ENCODE measurements at places on chromosomes 16 and 17.

- no peak for DNase-seq
Measured at GRCh38 chr17:13984956-13985355, 84.3 kb upstream of the COX10 start.

GRCh38 chr16:77850636-77851333, 62.4 kb downstream of the VAT1L start:
- no peak for DNase-seq

DNA sequence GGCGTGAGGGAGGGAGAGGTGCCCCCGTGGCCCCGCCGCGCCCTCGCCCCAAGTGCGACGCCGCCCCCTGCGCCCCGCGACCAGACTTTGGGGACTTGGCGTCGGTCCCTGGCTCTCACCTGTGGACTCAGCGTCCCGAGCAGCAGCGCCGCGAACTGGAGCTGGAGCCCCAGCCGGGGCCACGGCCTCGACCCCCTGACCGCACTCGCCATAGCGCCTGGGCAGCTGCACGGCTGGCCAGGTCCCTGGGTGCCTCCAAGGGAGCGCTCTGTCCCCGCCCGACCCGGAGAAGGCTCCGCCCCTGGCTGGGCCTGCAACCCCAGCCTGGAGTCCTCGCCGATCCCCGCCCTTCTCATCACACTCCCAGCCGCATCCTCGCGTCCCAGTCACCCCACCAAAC, at the start of gene ERN2:
TSS of gene ERN2 (minus strand) at position 247 of the 400 bp plus-strand sequence. CDS start at position 212, 35 bp downstream.
- no peak for DNase-seq

- DNase-seq = no peak
Measured at GRCh38 chr17:9536061-9536460, 39.6 kb downstream of the STX8 start.

DNA sequence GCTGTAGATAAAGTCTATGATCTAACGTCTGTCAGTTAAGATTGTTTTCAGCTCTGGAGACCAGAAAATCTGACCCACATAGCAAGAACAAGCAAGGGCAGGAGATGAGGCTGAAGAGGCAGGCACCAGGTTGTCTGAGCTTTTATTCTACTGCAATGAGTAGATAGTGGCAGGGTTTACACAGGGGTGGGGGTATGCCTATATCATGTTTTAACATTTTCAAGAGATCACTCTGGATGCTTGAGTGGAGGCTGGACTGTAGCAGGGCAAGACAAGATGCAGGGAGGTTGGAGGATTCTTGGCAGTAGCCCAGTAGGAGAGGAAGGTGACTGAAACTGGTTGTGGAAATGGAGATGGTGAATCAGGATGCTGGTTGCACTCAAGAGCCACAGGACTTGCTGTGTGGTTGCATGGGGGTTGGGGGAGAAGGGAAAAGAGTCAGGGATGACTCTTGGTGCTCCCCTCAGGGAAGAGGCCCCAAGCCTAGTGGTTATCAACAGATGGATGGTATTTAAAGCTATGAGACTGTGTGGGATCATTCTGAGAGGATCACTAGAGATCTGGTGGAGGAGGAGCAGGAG, 143.1 kb upstream of the KCNJ18 start:
- DNase-seq = no peak

GRCh38 chr17:80339731-80340456, 75.1 kb upstream of the ENDOV start:
- DNase-seq = no peak

DNA sequence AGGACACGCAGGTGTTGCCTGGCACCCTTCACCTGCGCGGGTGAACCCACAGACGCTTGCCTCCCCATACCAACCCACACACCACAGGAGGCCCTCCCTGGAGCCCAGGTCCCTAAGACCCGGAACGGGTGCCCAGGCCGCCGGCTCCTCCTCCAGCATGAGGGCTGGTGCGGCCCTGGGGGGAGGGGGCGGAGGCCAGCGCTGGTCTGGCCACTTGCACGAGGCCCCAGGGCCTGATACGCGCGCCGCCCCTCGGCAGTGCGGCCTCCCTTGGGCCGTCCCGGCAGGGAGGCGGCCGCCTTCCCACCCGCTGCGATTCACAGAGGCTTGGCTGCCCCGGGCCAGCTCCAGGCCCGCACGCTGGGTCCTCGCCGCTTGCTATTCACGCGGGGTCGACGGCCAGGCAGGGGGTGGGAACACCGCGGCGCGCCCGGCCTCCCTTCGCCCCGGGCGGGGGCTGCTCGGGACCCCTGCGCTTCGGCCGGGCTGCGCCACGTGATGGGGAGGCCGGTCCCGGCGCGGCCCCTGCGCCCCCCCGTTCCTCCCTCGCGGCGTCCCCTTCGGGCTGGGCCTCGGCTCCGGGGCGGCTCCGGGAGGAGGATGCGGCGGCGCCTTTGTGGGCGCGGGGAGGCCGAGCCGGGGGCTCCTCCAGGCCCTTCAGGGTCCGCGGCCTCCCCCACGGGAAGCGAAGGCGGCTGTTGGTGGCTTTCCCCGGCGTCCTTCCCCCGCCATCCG, 685 bp downstream of the FASN start:
- no peak for DNase-seq

GRCh38 chr16:87135246-87136030, 181.8 kb downstream of the C16orf95 start:
- DNase-seq = no peak

DNA sequence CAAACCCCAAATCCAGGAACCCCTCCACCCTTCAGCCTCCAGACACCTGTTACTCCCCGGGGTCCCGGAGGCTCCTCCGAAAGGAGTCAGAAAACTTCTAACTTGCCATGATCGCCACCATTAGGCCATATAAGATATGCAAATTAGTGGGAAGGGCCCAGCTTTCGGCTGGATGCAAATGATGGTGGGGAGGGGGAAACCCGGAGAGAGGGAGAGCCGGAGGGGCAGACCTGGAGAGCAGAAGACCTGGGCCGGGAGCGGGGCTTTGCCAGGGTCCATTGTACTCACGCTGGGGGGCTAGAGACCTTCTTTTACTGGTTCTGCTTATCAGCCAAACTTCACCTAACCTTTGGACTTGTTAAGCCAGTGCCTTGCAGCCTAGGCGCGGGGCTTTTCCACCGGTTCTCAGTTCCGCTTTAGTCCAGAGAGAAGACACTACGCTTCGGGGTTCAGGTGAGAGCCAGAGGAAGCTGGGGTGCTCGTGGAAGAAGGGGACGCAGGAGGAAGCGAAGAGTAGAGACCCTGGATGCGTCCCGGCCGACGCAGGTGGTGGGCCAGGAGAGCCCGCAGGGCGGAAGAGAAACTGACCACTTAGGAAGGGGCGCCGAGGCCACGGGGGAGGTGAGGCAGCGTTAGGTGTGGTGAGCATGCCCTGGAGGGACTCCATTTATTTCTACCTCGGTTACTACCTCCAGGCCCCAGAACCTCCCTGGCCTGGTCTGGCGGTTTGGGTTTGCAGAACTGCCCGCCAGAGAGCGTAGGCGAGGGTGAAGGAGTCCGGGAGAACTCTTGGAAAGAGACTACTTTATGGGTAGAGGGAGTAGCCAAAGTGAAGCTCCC, at the start of gene HNF1B:
TSS of gene HNF1B (minus strand) at position 99 of the 840 bp plus-strand sequence. CDS start 175 bp downstream, outside the sequence.
- no peak for DNase-seq

GRCh38 chr16:8956265-8957062, 7.2 kb downstream of the USP7 start:
- no peak for DNase-seq

DNA sequence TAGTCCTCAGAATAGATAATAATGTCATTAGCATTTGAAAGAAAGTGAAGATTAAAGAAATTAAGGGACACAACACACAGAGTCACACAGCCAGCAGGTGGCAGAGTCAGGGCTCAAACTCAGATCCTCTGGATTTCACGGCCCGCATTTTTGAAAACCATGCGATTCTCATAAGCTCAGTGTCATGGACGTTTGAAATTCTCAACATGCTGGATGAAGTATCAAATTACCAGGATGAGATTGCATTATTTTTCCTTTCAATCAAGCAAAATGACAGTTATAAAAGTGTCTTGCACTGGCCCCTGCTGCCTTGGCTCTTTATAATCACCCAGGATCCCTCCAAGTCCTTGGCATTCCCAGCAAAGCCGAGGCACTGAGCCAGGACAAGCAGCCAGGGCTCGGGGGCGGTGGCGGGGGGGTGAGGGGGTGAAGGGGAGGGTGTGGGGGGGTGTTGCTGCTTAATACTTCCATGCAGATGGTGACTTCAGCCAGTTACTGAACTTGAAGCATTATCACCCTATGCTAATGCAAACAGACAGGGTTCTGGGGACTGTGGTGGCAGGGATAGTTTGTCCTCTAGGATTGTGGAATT, 6.6 kb upstream of the BMERB1 start:
- peak; percentile 35 for DNase-seq

- no peak for DNase-seq
Measured at GRCh38 chr16:31329671-31330552, 25.1 kb upstream of the ITGAX start.

- DNase-seq = no peak
Measured at GRCh38 chr16:86099326-86099725, 200.4 kb downstream of the IRF8 start.

DNA sequence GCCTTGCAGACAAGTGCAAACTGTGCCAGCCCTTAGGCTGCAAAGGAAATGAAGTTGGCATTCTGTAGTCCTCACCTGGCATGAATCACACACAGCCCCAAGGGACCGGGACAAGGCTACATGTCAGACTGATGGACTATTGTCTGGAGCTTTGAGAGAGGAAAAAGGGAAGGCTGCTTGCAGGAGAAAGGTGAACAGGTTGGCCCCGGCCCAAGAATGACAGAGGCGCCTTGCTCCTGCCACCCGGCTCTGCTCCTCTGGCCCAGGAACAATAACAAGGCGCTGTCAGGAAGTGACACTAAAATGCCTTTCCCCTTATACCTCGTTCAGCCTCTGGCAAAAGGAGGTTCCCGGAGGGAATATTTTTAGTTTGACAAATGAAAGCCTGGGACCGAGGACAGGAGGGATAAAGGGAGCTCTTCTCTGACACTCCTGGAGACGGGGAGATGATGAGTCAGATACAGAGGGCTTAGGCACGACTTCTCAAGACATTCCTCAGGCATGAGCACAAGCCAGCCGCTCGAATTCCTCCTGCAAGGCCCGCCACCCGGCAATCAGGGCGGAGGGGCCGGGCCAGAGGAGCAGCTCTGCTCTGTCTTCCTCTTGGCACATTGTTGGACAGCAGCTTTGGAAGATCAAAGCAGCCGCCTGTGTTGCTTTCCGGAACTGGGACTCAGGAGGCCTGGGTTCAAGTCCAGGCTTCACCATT, 105.8 kb downstream of the NOG start:
- DNase-seq = no peak

DNA sequence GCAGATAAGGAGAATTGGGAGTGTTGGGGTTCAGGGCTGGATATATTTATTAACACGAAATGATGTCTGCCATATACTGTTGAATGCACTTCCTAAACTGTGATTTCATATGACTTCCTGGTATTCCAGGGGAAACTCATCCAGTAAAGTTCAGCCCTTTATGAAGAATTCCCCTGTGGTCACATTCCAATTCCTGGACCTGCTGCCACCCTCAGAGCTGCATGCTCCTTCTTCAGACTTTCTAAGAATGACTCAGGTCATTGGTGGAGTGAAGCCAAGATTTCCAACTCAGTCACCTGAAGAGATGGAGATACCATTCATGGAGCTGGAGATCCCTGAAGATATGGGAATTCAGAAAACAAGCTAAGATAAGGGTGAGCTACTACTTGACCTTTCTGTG, 114.2 kb upstream of the TMEM97 start:
- no peak for DNase-seq

- no peak for DNase-seq
Measured at GRCh38 chr17:28865946-28866752, 11.3 kb downstream of the ERAL1 start.

- DNase-seq = peak; percentile 42
Measured at GRCh38 chr17:28896884-28897768, at the start of gene FLOT2. TSS of gene FLOT2 (minus strand) at chr17:28897733. CDS start at chr17:28897574, 159 bp downstream.

DNA sequence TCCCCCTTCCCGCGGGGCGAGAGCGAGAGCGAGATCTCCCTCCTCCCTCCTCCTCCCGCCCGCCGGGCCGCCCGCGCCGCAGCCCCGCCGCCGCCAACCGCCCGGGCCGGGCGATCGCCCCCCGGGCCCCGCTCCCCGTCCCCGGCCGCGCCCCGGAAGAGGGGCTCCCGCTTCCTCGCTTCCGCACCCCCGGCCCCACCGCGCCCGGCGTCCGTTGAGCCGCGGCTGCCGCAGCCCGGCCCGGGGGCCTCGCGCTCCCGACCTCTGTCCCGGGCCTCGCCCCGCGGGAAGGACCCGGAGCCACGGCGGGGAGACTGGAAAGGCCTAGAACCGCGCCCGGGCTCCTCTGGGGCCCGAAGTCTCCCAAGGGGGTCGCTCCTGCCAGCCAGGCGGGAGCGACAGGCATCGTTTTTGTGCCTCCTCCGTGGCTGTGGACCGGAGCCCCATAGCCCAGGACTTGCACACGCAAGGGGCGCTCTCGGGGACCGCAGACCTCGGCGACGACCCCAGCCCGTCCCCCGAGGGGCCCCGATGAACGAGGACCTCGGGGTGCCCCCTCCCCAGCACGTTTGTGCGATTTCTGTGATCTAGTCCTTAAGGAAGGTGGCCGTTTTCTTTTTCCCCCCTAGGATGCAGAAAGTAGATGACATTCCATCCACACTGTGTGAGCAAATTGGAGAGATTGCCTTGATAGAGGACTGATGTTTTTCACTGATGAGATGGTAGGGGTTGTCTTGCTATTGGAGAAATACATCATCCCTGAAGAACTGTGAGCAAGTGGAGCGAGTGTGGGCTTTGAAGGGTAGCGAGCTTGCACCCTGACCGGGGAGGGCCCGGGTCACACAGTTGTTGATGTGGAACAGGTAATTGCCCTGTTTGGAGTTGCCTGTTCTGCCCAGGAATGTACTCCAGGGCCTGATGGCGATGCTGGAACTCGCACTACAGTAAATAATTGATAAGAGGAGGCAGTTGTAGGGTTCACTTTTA, 611 bp downstream of the BANP start:
- no peak for DNase-seq

GRCh38 chr17:41521574-41522261, 3.0 kb upstream of the KRT15 start:
- DNase-seq = no peak

DNA sequence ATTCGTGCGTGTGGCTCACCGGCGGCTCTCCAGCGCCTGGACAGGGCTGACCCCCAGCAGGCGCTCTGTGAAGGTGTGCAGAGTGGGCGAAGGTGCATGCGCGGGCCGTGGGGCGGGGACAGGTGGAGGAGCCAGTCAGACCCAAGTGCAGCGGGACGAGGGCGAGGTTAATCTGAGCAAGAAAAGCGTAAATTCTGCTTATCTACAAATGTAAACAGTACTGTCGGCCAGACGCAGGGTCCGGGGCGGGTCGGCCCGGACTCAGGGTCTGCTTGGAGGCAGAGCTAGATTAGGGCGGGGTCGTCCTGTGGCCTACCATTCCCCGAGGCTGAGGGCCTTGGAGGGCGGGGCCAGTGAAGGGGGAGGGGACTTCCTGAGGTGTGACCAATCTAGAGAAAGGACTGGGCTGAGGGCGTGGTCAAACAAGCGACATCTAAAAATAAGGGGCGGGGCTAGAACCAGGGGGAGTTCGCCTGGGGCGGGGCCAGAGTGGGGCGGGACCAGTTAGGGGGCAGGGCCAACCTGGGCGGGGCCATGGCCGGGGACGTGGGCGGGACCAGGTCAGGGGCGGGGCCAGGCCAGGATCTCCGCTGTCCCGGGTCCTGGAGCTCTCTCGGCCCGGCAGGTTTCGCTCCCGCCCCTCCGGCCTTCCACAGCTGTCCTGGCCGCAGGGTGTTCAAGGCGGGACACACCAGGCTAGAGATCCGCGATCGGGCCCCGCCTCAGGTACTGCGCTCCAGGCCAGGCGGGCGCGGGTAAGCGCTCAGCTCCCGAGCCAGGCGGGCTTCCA, at the start of gene SEC14L5:
TSS of gene SEC14L5 (plus strand) at position 611 of the 790 bp plus-strand sequence. CDS start 994 bp downstream, outside the sequence.
- DNase-seq = peak; percentile 93

Measured in anterior cingulate cortex (tissue), 58 donors.